GM23248 (cell line): ENCODE measurements at places on chromosomes 13 and 19. TPM values are rescaled to one million over a fixed set of nuclear protein-coding genes. Genes with fewer than 3 reads are reported as not detected.

ARHGEF18 gene
- 23.3 and 33.8 TPM in 2 replicates for total RNA-seq

- DNase-seq, result no peak
Measured at GRCh38 chr13:94339116-94339687, 140.3 kb downstream of the DCT start.

TSKS gene
- 0.38 and 2.1 TPM in 2 replicates for total RNA-seq

ZNF552 gene
- total RNA-seq, result 2.9 and 4.3 TPM in 2 replicates

- no peak for DNase-seq
Measured at GRCh38 chr19:29655648-29656335, 9.5 kb upstream of the PLEKHF1 start.

- DNase-seq, result no peak
Measured at GRCh38 chr13:36158611-36159010, 27.4 kb upstream of the DCLK1 start.

ERICH6B gene
- total RNA-seq, result not detected in 2 replicates

DNA sequence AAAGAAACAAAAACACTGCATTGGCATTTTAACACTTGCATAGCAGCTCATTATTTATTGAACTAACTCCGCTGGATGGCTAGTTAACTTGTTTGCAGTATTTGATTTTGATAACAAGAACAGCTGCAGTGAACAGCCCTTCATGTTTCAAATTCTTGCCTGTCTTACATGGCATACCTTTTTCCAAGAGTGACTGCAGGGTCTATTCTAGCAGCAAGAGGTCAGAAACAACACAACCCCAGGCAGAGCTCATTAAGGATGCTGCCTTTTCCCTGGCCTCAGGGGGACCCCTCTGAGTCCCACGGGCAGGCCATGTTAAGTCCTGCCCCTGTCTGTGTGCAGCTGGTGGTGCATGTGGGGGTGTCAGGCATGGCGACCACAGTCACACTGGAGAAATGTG, 16.6 kb downstream of the PGPEP1 start:
- no peak for DNase-seq

DNA sequence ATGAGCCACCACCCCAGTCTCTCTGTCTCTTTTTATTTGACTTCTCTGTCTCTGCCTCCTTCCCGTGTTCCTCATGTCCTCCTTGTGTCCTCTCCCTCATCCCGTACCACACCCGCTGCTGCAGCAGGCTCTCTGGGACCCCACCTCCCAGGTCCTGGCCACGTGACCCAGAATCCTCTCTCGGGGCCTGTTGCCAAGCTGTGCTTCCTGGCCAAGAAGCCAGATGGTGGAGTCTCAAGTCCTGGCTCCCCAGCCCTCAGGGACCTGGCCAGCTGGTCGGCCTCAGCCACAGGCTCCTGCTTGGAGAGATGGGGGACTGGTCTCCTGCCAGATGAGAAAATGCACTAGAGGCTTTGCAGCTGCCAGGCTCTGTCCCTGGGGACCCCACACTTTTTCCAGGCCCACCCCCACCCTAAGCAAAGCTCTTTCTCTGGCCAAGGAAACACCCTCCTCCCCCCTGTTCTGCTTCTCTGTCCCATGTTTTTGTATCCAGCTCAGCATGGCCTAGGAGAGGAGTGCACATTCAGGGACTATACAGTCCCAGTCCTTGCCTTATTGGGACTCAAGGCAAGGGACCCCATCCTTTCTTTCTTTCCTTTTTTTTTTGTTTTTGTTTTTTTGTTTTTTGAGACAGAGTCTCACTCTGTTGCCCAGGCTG, 34.3 kb upstream of the SHKBP1 start:
- DNase-seq, result peak; percentile 18

RAB20 gene
- 3.3 and 6.4 TPM in 2 replicates for total RNA-seq

DNA sequence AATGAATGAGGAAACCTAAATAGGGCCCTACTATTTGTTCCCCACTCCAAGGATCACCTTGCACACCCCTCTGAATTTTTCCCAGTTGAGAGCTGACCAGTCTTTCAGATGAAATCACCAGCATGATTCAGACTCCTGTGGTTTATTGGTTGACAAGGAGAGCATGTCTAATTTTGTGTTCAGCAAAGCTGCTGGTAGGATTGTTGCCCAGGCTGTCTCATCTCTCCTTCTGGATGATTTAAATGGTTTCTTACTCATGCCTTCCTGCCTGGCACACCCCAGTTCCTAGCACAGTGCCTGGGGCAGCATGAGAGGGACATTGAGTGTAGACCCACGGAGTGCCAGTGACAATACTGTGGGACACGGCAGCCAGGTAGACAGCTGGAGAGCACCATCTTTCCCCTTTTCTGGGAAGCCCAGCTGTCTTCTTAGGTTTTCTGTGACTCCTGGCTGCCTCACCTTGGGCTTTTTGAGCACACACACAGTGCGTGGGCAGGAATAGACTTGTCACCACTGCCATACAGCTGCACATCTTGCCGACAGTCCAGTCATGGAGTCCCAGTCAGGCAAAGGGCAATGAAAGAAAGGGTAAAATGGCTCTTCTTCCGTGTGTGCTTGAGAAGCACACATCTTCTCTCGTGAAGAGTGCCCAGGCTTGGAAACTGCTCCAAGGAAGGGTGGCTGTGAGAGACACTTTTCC, 12.3 kb downstream of the FGF9 start:
- peak; percentile 92 for DNase-seq

- peak; percentile 44 for DNase-seq
Measured at GRCh38 chr19:12790628-12791344, 500 bp upstream of the JUNB start.

DNA sequence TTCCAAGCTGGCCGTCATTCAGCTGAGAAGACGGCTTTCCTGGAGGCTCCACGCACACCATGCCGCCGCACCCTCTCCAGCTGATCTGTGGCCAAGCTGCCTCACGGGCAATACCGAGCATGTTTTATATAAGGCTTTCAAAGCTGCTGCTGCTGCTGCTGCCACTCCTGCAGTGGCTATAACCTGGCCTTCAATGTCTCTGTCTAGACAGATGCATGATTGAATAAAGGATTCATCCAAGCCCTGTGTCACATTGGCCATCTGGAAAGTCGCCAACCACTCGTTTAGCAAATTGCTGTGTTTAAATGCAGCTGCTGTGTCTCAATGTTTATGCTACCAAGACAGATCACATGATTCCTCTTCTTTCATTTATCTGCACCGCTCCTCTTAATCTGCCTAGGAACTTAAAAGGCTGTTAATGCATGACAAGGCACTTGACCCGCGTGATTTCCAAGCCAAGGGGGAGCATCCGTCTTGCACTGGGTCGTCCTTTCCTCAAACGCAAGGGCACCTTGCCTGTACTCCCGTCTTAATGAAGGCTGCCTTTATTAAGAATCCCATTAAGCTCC, 114.3 kb downstream of the TEX26 start:
- DNase-seq, result peak; percentile 31

DNA sequence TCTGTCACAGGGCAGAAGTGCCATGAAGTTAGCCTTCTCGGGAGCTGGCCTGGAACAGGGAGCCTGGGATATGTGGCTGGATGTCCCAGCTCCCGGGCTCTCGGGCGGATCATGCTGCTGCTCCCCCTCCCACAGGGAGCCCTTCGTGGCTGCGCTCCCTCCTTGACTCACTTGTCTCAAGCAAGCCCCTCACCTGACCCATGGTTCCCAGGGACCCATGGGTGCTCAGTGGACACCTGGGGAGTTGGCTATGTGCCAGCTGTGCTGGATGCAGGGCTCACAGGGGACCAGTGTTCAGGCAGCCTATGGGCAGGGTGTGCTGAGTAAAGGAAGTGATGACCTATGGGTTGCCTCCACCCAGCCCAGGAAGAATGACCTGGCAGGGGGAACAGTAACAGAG, 213.1 kb upstream of the SGCG start:
- DNase-seq, result no peak

DNA sequence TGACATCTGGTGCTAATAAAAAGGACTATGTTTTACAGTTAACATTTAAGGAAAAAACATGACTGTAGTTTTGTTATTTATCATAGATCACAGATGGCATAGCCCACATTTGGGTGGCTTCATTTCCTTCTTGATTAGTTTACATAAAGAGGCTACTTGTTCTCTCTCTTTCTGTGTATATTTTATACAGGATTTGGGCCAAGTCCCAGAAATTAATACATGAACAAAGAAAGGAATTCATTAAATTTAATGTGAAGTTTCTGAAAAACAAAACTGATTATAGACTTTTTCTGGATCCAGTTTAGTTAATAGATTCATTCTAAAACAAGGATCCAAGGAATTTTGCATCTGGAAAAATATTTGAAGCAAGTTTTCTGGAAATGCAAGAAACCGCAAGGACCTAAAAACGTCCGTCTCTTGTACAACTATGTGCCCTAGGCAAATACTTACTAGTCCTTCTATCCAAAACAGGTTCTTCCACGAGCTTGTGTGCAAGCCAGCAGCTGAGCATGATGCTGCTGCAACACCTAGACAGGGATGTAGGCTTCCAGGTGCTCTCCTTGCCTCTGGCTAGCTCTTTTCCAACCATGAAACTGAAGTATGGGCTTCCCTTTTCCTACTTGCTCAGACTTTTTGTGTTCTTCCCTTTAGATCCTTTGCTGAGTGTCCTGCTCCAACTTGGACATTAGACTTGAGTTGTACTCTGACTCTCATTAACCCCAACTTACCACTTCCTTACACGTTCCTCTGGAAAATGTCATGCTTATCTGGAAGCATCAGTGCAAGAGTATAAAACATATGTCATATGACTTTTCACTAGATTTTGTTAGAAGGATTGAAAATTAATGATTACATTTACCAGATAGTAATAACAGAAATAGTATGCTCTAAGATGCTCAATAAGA, 161.5 kb upstream of the STARD13 start:
- DNase-seq, result no peak

- DNase-seq, result peak; percentile 73
Measured at GRCh38 chr19:19170053-19170872, at the start of gene MEF2B. Gene MEF2B (minus strand): TSS chr19:19170263. CDS start chr19:19150735, 19,528 bp downstream.

DNA sequence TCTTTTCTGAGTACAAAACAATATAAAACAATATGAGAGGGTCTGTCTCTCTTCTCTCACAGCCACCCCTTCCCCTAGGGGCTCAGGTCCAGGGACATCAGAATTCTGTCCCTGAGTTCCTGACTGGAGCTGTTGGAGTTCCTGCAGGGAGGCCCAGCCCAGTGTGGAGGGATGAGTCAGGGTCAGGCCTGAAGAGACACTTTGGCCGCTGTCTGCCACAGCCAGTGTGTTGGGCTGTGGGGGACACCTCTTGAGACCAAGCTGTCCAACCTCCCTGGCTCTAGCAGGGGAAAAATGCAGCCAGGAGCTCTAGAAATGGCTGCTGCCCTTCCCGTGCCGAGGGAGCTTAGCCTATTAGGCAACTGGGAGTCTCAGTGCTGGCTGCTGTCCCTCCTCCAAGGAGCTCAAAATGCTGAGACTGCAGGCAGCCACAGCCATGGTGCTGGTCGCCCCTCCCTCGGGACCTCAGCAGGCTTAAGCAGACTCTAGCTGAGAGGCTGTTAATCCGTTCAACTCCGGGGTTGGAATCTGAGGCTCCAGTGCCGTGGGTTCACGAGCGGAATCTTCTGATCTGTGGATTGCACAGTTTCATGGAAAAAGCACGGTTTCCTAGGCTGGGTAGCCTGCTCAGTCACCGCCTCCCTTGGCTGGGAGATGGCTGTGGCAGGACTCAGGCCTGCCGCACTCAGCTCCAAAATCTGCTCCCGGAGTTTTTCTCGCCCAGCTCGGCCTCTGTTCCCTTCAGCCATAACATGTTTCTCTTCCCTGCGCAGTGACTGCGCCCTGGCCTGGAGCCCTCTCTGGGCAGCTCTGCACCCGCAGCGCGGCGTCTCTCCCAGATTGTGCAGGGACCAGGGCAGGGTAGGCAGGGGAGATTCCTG, 3.8 kb upstream of the ZNF626 start:
- DNase-seq, result peak; percentile 35

- DNase-seq, result peak; percentile 90
Measured at GRCh38 chr19:34274827-34275625, 20.7 kb downstream of the GARRE1 start.

GRCh38 chr13:38528986-38529385, 157.9 kb upstream of the FREM2 start:
- peak; percentile 6 for DNase-seq

PSG6 gene
- total RNA-seq, result not detected in 2 replicates

DNA sequence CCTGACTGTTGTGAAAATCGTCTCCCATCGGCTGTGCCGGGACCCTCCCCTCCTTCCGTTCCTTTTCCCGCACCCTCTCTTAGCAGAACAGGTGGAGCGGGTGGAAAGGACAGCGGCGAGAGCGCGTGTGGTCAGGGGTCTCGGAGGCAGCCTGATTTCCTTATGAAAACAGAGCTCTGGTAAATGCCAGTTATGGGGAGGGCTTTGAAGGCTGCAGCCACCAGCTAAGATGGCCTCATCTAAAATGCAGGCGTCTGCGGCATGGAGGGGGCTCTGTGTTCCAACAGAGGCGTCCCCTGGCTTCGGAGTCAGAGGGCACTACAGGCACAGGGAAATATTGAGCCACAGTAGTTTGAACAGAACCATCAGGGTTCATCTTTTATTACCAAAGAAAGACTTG, 93.8 kb upstream of the SOX1 start:
- DNase-seq, result no peak

GRCh38 chr13:40755082-40755700, 15.8 kb downstream of the MRPS31 start:
- DNase-seq, result no peak

MADCAM1 gene
- 0.54 TPM in 1 of 2 replicates, not detected in the other for total RNA-seq

DNA sequence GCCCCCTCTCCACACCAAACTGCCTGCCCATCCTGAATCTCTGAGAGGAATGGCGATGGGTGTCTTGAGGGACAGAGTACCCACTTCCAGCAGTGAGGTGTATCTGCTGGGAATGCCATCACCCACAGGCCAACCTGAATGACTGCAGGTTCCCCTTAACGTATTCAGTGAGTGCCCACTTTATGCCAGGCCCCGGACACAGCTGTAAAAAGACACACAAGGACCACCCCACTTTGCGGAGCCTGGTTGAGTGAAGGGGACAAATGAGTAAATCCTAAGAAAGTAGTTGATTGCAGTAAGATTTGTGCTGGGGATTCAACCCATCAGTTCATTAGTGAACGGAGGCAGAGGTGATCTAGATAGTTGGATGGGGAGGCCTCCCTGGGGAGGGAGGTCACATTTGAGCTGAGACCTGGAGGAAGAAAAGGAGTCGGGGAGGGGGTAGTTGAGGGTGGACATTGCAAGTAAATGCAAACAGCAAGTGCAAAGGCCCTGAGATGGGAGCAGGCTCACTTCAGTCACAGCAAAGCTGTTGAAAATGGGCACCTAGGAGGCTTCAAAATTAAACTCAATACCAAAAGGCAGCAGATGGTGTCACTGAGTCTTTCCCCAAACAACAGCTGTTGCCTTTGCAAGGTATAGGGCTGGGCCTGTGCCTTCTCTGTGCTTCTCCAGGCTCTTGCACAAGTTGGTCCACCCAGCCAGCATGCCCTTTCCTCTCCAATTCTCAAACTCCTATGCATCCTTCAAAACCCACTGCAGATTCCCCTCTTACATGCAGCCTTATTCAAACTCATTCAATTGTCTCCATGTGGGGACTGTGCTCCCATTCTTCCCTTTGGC, 4.3 kb downstream of the GDF15 start:
- no peak for DNase-seq

FBXO27 gene
- 0.54 and 2.8 TPM in 2 replicates for total RNA-seq
